ENCODE measurements at places on chromosomes 7 and 10.

GRCh38 chr10:10677479-10677878 is 340.2 kb upstream of the CELF2 start:
- DNase-seq, result no peak

DNA sequence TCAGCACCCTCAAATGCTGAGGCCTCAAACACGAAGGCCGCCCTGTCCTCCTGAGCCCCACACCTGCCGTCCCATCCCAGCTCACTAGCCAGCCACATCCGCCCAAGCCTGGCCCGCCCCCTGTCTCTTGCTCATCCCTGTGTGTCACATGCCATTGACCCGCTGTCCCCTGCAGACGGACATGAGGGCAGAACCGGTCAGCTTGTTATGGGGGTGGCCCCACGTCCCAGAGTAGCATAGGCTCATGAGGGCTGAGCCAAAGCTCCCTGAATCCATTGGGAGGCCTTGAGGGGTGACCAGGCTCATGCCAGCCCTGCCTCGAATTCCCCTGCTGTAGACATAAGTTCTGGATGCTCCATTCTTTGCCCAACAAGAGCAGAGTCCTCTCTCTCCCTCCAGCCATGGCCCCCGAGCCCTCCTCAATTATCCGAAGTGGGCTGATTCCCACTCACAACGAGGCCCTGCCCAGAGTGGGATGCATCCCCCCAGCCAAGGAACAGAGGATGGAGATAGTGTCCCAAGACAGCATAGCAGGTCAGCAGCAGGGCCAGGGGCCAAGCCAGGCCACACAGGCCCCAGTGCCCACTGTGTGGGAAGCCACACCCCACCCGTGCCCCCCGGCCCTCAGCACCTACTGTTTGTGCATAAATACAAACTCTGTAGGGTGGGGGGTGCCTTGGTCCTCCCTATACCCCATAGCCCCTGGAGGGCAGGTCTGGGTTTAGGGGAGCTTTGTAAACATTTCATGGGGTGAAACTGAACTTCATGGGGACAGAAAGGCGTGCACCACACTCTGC is 42.1 kb downstream of the EBF3 start:
- no peak for DNase-seq

DNA sequence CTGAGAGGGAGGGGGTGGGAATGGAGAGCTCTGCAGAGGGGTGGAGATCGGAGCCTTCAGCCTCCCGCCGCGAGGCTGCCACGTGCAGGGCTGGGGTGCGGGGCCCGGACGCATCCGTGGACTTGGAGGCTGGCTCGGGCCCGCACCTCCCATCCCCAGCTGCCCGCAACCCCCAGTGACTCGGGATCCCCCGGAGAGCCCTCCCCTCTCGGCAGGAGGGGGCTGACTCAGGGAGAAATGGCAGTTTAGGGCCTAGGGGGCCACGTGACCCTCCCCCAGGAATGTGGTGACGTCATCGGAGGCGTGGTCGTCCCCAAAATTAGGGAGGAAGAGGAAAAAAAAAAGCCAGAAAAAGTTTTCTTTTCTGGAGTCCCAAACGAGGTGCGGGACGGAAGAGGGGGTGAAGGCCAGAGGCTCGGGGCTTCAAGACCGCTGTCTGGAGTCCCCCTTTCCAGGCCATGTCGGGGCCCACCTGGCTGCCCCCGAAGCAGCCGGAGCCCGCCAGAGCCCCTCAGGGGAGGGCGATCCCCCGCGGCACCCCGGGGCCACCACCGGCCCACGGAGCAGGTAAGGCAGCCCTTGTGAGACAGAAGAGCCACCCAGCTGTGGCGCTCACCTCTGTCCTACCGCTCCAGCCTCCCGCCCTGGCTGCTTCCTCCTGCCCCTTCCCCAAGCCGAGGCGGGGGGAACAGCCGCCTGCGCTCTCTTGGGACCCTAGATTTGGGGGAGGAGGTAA is at the start of gene TRIP6:
TSS of gene TRIP6 (plus strand) at position 348 of the 736 bp plus-strand sequence. CDS start at position 459, 111 bp downstream.
- peak; percentile 22 for DNase-seq

DNA sequence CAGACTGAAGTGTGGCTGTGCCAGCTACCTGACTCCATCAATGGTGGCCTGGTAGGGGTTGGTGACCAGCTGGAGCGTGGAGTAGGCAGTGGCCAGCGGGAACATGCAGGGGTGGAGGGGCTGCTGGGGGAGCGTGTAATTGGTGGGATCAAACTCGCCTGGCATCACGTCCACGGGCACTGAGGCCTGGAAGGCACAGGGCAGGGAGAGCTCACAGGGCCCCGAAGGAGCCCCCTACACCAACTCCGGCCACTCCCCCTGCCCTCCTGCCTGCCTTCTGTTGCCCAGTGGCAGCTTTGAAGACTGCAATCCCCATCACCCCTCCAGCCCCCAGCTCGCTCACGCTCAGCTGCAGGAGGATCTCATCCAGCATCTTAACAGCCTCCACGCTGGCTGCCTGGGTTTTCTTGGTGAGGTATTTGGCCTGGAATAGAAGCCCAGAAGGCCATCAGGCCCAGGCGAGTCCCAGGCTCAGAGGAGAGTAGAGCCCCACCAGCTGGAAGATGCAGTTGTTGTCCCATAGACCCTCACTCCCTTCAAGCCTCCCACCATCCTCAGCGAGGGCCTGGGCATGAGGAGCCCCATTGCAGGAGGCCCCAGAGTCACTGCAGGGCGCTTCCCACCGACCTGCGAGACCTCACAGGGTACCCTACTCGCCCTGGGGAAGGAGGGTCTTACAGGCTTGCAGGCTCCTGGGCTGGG is 7.1 kb downstream of the POLD2 start:
- DNase-seq, result no peak

DNA sequence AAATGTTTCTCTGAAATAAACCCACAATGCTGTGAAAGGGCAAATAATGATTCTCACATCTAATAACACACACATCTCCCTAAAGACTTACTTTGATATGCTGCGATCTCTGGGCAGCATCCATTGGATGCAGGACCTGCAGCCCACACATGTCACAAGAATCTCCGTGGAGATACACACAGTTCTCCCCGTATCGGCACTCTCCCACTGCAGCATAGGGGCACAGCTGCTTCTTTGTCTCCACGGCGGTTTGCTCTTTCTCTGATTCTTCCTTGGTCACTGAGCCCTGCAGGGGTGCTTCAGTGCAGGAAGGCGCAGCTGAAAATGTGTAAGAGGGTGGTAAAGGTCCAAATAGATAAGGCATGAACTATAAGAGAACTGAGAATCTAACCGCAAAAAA is 20.4 kb downstream of the MKRN1 start:
- no peak for DNase-seq

- DNase-seq, result no peak
Observed at GRCh38 chr10:80579849-80580637, 42.3 kb downstream of the SH2D4B start.

- DNase-seq, result no peak
Observed at GRCh38 chr10:116185199-116185867, 87.7 kb downstream of the GFRA1 start.

- no peak for DNase-seq
Observed at GRCh38 chr7:155579565-155579964, 33.2 kb upstream of the CNPY1 start.

- DNase-seq, result no peak
Observed at GRCh38 chr10:84336406-84337090, 8.2 kb downstream of the CCSER2 start.

- DNase-seq, result no peak
Observed at GRCh38 chr7:92841192-92841591, 4.8 kb upstream of the CDK6 start.

DNA sequence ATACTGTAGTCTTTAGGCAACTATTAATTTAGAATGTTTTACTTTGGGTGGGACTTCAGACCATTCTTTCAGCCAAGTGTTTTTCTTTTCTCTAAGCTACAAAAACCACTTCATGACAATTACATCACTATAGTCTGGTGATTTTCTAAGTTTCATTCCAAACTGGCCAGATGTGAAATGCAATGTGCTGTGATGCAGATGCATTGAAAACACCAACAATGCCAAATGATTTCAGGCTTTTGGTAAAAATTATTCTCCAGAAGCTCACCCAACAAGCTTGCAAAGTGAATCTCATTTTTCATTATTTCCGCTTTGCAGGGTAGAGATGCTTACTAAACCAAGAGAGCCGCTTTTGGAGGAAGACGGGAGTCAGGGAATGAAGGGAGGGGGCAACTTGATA is 118.4 kb upstream of the ANK3 start:
- no peak for DNase-seq

DNA sequence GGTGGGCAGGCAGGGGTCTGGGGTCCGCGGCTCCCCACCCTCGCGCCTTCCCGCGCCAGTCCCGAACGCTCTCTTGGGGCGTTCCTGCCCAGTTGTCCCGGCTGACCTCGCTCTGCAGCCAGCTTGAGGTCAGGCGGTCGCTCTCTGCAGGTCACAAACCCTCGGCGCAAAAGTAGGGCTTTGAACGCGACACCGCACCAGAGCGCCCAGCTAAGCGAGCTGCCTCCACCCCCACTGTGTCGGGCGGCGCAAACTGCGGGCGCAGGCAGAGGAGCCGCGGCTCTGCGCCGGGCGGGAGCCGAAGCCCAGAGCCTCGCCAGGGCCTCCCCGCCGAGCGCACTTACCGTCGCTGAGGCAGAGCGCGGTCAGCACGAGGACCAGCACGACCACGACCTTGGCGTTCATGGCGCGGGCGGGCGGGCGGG is 284 bp downstream of the CXCL12 start:
- no peak for DNase-seq

DNA sequence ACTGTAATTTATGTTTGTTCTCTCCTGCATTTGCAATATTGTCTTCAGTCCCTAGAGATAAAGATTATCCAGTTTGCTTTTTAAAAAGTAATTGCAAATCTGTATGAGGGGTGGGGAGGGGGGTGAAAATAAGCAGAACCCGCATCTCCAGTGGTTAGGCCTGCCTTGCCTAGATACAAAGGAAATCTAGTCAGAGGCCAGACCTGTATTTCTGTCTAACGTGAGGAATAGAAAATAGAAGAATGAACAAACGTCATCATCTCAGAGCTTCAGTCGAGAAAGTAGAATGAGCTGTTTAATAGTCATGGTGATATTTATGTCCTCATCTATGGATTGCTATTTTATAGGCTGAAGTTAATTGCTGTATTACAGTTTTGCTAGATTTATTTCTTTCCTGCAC is 284.2 kb downstream of the BICC1 start:
- DNase-seq, result no peak

DNA sequence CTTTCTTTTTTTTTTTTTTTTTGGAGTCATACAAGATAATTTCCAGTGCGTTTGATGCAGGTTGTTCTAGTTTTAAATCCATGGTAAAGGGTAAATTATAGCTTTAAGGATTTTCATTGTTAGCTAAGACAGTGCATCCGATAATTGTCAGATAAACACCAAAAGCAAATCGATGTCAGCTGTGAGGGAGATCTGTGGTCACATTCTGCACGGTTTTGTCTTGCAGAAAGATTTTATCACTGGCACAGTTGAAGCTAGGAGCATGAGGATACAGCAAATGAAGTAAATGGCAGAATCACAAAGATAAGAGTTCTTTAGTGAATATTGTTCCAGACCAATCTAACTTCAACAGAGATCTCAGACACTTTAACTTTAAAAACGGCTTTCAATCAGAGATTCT is 648.8 kb upstream of the COBL start:
- no peak for DNase-seq

DNA sequence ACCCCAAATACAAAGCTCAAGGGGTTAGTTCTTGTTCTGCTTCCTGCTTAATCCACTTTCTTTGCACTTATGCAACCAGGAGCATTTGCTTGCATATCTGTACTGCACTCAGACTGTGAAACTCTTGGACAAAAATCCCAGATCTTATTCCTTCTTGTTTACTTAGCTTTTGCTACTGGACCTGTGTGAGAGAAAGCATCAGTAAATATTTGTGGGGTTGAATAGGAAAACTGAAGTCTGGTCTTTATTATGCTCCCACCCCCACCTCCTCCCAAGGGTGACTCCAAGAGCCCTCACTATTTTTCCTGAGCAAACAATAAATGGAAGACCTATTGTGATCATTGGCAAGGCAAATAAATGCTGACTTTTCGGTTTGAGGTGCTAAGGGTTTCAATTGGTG is 57.1 kb upstream of the VSTM2A start:
- no peak for DNase-seq

DNA sequence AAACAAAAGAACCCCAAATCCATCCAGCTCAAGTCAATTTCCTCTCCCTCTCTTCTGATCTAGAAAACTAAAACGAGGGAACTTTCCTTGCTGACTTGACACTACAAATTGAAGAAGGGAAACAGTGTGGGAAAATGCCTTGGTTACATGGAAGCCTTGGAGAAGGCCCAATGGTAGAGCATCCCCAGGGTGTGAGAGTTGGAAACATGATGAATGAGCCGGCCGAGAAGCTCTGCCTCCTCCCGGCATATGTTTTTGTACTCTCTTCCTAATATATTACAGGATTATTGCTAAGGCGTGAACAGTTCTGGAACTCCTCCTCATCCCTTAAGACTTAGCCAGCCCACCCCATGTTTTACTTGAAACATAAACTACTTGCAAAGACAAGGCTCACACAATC is 618.2 kb upstream of the MGMT start:
- no peak for DNase-seq

DNA sequence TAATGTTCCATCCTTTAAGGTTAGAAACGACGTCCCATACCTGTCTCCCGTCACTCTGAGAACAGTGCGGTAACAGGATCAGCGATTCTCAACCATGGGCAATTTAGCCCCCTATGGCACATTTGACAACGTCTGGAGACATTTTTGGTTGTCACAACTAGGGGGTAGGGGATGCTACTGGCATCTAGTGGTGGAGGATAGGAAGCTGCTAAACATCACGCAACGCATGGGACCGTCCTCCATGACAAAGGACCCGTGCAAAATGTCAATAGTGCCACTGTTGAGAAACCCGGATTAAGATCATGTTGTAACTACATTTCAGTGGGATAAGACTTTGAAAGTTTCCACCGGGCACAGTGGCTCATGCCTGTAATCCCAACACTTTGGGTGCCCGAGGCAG is 5.0 kb upstream of the PAXIP1 start:
- no peak for DNase-seq

DNA sequence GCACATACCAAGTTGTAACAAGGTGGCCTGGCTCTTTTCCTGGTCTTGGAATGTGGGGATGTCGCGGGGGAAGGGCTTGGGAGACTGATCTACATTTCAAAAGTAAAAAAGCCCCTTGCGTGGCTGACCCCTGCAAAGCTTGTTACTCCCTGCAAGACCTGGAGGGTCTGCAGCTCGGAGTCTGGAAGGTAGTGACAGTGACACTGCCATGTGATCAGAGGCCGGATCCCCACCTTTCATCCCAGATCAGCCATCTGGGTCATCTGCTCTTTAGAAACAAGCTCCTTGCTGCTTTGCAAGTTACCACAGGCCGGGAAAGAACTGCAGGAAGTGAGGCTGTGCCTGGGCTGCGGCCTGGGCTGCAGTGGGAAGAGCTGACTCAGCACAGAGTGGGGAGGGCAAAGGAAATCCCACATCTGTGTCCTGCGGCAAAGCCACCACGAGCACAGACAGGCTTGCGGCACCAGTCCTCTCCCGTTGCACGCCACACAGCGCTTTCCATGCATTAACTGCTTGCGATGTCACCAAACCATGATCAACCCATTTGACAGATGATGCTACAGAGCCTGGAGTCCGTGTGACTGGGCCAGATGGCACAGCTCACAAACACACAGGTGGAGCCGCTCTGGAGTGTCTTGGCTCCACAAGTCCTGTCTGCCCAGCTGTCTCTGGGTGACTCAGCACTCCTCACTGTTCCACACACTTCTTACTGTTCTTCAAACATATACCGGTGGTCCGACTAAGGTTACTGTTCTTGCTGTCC is 97.7 kb downstream of the SH3PXD2A start:
- DNase-seq, result no peak

GRCh38 chr7:50663396-50664102 is 98.3 kb upstream of the DDC start:
- no peak for DNase-seq

Measured in activated naive CD4-positive, alpha-beta T cell (primary cell).